ENCODE measurements at places on chromosomes 5 and 9.

- DNase-seq, result no peak
Measured at GRCh38 chr5:119860463-119860862, 231.1 kb downstream of the FAM170A start.

DNA sequence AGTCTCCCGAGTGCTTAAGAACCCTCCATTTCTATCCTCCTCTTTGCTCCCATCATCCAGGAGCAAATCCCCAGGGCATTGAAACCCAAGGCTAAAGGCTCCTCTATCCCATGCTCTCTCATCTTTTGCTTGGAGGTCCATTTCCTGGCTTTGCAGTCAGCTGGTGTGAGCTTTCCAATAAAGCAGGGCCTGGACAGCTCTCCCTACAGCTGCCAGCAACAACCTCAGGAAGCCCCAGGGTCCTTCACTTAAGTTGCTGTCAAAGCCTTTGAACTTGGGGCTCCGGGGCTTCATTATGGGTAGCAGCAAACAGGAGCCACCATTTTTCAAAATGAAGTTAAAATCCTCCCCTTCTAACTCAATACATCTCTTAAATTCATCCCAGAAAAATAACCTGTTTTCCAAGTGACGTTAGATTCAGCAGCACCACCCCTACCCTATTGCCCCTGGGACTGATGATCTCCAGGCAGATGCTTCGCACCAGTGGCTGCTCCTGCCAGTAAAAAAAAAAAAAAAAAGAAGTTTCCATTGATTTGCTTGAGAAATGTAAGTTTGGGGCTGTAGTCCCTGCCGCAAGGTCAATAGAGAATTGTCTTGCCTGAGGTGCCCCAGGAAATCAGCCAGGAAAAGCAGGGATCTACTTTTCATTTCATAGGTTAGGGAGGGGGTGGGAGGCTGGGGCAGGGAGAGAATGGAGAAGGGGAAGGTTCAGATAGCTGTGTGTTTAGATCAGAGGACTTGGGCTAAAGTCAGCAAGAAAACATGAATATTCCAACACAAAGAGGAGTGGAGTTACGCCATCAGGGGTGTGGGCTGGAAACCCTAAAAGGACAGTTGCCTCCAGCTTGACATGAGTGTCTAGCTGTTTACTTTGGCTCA, 83.8 kb upstream of the IL6ST start:
- no peak for DNase-seq

GRCh38 chr9:122360891-122361290, 9.9 kb upstream of the PTGS1 start:
- peak; percentile 61 for DNase-seq

GRCh38 chr5:36442796-36443195, 141.1 kb upstream of the RANBP3L start:
- DNase-seq, result no peak

- DNase-seq, result no peak
Measured at GRCh38 chr5:20023686-20024180, 35.7 kb upstream of the CDH18 start.

DNA sequence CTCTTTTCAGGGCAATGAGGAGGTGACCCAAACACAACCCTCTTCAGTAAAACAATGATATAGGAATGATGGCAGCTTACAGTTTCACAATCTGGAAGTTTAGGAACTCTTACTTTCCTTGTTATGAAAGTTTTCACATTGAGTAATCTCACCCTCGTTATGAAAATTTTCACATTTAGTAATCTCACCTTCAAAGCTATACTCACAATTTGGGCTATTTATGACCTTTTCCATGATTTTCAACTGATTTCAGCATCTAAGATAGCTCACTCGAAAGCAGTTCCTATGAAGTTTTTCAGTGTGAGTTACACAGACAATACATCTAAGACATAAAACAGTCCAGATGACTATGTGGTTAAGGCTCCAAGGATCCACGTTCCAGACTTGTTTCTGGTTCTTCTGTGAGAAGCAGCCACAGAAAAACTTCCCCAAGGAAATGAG, 57.1 kb downstream of the FOXD1 start:
- no peak for DNase-seq

DNA sequence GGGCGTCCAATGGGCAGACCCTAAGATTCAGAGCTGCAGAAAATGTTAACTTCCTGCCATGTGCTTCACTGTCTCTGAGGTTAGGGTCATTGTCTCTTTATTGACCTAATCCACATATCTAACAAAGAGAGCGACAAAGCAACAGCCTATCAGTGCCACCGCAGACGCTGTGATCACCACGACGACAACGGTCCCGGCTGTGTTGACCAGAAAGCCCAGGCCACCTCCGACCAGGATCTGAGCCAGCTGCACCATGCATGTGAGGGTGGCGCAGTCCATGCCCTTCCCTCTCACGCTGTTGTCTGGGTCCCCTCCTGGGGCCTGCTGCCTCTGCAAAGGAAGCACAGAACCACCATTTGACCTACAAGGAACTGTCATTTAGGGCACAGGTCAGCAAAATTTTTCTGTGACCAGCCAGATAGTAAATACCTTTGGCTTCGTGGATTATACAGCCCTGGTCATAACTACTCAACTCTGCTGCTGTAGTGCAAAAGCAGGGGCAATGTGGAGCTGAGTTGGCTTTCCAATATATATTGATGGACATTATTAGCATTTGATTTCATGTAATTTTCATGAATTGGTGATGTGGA, 8.5 kb downstream of the RXFP3 start:
- DNase-seq, result no peak

DNA sequence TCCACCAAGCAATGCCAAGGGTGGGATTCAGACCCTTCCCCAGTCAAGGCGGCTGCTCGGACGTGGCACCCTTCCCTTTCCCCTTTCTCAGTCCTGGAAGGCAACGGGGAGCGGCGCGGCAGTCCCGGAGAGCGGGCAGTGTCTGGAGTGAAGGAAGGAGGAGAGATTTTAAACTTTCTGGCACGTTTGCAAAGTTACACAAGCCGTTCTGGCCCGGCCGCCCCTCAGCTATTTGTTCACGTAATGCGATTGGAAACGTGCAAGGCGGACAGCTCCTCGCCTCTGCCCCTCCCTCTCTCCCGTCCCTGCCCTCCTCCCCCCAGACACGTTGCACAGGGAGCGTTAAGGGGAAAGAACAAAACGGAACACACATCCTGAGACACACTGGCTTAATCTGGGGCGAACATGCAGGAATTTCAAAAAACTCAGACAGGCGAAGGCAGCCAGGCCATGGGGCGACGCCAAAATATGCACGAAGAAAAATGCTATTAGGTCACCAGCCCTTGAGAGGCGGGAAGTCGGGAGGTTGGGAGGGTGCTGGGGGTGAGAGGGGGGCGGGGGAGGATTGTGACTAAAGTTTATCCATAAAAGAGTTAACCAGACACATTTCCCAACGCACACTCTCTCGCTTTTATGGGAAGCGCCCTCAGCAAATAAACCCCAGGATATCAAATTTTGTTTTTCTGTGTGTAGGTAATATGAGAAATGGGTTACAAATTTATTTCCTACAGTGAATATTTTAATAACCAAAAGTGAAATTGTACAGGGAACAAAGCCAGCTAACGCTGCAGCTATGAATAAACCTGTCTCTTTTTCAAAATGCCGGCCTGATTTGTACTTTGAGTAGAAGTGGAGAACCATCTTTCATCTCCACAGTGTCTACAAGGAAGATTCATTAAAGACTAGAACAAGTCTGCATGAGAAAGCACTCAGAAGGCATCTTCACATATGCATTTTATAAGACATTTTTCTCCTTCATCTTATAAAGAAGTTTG, at the start of gene LOX:
Gene LOX (minus strand): TSS at position 144 of the 995 bp plus-strand sequence. CDS start 274 bp downstream, outside the sequence.
- peak; percentile 95 for DNase-seq

GRCh38 chr9:121725008-121725775, 73.8 kb downstream of the DAB2IP start:
- DNase-seq, result peak; percentile 98

DNA sequence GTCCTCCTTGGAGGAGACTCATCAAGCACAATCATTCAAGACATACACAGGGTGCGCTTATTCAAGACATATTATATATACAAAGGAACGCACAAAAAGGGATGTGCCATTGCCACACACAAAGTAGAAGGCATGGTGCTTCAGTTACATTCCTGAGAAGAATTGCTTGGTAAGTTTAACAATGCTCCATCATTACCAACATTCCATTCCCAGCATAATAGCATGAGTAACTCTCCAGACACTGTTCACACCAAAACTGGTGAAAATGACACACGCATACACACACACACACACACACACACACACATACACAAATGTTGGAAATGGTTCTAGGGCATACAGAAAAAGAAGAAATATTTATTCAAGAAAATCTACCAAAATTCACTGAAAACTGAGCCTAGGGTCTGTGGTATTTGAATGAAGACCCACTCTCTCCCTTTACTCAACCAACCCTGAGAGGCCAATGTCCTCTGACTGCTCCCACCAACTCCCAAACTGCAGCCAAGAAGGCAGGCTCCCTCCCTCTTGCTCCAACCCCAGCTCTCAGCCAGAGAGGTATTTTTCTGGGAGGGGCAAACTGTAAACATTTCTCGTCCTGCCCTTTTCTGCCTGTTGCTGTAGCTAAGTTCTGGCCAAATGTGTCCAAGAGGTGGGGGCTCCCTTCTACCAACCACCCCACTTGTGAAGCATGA, 19.9 kb downstream of the UGT3A1 start:
- DNase-seq, result no peak

- DNase-seq, result no peak
Measured at GRCh38 chr9:133539991-133540697, 5.6 kb downstream of the ADAMTSL2 start.

GRCh38 chr5:196350-196749, 5.1 kb downstream of the LRRC14B start:
- no peak for DNase-seq

DNA sequence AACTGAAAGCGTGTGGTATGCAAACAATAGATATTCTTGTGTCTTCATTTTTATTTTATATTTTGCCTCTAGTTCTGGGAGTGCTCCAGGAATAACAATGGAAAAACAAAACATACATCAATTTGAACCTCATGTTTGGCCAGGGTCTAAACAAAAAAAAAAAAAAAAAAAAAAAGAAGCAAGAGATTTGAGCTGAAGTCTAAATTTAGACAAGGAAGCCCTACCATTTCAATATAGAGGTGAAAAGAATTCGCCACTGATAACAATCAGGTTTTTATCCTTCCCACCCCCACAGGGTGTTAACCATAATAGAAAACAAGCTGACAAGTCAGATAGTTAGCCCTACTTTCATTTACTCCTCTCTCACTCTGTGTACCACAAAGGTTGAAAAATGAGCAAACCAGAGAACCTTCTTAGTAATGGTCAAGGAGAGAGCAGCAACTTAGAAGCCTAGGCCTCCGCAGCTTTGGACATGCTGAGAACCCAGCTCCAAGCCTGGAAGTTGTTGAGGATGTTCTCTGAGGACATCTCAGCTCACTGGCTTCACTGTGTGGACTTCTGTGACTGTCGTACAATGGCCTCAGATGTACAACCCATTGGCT, 118.2 kb upstream of the HMHB1 start:
- DNase-seq, result no peak

Data from posterior vena cava (tissue), 2 donors.